ENCODE measurements at places on chromosomes 5 and 9.

DNA sequence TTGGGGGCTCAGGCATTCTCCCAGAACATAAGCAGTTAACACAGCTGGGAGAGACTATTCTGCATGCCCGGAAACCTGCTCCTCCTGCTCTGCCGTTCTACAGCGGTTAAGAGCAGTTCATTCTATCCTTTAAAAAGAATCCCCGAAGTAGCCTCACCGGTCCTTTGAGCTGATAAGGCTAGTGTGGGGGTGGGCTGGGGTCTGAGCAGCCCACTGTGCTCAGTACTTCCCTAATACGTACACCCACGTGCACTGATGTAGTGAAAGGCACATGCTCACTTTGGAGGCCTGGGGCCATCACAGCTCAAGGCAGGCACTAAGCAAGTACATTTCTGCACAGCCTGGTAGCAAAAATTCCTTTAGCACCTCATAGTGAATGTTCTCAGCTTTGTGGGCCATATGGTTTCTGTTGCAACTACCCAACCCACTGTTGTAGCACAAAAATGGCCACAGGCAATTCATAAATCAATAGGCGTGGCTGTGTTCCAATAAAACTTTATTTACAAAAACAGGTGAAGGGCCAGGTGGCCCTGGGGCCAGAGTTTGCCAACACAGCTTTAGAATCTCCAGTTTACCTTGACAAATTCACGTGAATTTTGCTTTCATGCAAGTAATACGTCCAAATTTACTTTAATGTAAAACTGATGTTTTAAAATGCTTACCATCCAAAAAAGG, 136.4 kb downstream of the ZNF354C start:
- ATAC-seq, result no peak

DNA sequence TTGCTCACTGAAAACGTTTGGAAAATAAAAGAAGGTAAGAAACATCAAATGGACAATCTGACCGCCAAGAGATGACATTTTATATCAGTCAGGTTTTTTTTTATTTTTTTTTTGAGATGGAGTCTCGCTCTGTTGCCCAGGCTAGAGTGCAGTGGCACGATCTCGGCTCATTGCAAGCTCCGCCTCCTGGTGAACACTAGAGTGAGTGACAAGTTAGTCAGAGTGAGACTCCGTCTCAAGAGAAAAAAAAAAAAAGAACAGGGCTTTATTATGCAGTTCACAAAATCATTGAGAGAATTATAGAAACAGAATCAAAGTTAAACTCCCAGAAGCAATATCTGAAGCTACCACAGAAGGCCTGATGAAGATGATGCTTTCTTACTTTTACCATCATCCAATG, 70.1 kb downstream of the DTWD2 start:
- ATAC-seq, result no peak

DNA sequence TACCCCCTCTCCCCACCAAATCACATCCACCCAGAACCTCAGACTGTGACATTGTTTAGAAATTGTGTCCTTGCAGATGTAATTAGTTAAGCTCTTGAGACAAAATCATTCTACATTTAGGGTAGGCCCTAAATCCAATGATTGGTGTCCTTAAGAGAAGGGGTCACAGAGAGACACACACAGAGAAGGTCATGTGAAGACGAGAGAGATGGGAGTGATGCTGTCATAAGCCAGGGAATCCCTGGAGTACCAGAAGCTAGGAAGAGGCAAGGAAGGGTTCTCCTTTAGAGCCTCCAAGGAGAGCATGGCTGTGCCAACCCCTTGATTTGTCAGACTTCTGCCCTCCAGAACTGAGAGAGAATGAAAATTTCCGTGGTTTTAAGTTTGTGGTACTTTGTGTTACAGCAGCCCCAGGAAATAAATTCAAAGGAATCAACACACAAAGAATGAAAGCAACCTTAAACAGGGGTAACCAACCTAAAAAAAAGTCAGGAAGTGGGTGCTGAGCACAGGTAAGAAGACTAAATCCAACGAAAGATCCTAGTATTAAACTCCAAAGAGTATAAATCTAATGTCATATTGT, 33.6 kb downstream of the TIMD4 start:
- ATAC-seq, result no peak

DNA sequence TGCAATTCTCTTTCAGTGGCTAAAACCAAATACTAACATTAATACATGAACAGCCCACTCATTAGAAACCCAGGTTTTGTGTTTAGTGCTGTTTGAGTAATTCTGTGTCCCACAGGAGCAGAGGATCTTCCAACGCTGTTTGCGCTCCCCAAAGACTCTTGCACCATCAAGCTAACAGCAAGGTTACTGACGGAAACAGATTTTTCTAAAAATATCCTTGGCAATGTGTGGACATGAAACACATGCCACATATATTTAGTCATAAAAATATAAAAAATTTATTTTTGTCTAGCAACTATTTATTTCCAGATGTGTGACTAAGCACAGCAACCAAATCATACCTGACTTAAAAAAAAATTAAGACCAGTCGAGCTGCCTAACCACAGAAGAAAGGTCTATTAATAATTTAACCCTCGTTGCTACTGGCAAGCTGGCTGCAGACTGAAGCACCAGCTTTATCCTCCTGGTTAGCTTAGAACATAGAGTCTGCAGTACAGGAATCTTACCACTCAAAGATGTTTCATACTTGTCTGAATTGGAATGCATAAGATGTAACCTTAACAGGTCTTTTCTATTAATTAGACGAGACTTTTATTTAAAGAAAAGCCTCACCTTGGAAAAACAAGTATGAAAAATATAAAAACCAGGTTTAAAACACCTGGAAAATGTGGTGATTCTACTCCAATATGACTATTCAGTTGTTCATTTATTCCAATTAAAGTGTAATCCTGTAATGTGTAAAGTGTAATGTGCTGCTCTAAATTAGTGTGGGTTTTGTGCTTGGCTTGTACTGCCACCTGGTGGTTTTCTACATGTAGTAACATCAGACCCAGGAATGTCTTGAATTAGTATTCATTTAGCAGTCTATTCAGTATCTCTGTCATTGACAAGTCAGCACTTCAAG, 272.5 kb downstream of the EPB41L4A start:
- peak; percentile 97 for ATAC-seq

DNA sequence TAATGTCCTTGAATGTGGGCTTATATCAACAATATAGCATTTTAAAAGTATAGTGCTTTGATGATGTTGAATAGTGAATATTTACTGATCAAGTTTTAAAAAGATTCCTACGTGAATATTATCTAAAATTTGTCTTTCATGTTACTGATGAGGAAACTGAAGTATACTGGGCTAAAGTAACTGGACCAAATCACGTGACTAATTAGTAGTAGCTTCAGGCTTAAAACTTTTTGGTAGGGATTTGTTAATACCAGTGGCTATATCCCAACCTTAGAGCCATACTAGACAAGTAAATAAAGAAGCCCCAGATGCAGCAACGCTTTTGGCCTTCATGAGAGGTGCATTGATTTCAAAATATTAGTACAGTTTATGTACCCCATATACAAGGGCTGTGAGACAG, 152.1 kb upstream of the EDIL3 start:
- ATAC-seq, result no peak

GRCh38 chr5:116766470-116766947, 191.9 kb upstream of the SEMA6A start:
- peak; percentile 98 for ATAC-seq

- no peak for ATAC-seq
These were observed 117.0 kb upstream of the CXCL14 start for GRCh38 chr5:135695656-135696313.

DNA sequence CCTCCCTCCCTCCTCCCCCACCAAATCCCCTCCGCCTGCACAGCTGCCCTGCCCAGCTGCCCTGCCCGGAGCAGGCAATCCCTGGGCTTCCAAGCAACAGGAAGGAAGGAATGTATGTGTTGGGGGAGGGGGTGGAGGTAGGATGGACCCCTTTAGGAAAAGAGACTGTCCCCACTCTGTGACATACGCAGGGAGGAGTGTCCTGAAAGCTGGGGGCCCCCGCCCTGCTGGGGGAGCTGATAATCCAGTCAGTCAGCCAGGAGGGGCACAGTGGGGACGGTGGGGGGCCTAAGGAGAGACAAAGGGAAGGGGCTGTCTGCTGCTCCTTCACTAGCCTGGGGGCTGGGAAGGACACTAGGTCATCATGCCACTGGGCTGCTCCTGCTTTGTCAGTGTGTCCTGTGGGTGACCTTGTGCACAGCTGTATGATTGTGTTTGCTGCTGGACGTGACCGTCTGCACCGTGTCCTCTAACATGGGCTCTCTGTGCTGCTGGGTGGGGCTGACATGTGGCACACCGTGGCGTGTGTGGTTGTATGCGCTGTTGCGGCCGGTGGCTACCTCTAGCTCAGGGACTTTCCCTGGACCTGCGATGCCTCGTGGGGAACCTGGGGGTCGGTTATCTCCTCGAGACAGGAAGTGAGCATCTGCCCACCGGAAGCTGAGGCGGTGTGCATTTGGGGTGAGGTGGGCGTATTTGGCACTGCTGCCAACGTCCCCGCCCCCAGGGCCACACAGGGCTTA, 3.0 kb downstream of the N4BP3 start:
- ATAC-seq, result peak; percentile 43

DNA sequence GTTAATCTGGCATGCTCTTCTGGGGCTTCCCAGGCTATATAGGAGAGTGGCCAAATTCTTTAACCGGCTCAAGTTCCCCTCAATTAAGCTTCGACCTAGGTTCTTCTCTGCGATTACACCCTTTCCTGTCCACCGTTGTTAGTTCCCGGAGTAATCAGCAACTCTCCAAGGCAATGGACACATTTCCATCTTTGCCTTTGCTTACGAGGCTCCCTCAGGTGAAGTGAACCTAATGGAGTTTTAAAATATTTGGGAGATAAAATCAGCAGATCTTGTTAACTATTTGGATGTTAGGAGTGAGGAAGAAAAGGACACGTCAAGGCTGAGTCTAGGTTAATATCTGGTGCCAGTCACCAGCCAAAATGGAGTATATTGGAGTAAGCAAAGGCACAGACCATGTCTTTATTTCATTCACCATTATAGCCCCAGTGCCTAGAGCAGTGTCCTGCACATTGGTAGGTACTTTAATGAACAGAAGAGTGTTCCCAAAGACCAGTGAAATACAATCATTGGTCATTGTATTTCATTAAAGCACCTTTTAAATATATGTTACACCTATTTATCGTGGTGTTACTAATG, 515 bp downstream of the UTP15 start:
- ATAC-seq, result no peak

DNA sequence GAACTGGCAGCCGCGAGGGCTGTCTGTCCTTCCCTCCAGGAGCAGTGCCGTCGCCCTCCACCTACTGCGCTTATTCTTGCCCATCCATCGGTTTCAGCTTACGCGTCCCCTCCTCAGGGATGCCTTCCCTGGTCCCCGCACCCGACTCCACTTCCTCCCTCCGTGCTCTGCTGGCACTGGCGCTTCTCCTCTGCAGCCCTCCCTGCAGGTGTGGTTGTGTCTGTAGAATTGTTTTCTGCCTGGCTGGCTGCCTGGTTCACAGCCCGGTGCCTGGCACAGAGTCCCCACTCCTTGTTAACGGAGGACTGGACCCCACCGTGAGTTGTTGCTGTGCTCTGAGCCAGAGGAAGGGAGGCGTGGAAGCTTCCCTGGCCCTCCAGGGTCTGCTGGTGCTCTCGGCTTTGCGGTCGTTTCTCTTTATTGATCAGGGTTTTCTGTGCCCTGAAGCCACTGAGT, 5.7 kb downstream of the NTMT1 start:
- ATAC-seq, result no peak

- no peak for ATAC-seq
These were observed 30.4 kb upstream of the SEC16A start for GRCh38 chr9:136513191-136513590.

DNA sequence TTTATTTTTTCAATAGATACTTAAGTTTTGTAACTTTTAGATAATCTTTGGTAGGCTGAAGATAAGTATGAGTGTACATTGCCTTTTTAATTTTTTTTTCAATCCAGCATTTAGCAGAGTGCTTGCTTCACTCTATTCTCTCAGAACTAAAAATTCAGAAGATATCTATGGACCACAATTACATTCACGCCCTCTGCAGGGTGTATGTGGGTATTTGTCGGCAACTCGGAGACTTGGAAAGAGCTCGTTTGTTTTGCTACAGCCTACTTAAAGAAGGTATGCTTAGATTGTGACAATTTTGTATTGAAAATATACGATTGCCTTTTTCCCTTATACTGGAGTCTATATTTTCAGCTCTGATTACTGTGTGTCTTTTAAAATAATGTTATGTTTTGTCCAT, 43.8 kb downstream of the ICE1 start:
- no peak for ATAC-seq
